ENCODE measurements at places on chromosomes 1 and 21.

DNA sequence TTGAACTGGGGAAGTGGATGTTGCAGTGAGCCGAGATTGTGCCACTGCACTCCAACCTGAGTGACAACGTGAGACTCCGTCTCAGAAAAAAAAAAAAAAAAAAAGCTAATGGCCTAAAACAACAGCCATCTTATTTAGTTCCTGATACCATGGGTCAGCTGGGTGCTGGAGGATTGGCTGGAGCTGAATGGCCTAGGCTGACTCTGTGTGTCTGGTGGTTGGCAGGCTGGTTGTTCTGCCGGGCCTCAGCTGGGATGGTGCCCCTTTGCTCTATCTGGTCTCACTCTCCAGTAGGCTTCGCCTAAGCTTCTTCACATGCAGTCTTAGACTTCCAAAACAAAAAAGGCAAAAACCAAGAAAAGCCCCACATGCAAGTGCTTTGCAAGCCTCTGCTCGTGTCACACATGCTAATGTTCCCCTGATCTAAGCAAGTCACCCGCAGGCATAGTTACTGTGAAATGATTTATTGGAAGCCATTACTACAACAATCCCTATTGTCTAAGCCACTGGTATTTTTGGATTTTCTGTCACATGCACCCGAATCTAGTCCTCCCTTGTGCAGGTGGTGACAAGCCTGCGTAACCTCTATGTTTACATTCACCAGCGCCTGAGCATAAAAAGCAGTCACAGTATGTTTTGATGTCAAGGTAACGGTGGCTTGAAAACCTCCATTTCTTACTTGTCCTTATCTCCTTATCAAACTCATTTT is 39.6 kb upstream of the KANK4 start:
- no peak for DNase-seq

DNA sequence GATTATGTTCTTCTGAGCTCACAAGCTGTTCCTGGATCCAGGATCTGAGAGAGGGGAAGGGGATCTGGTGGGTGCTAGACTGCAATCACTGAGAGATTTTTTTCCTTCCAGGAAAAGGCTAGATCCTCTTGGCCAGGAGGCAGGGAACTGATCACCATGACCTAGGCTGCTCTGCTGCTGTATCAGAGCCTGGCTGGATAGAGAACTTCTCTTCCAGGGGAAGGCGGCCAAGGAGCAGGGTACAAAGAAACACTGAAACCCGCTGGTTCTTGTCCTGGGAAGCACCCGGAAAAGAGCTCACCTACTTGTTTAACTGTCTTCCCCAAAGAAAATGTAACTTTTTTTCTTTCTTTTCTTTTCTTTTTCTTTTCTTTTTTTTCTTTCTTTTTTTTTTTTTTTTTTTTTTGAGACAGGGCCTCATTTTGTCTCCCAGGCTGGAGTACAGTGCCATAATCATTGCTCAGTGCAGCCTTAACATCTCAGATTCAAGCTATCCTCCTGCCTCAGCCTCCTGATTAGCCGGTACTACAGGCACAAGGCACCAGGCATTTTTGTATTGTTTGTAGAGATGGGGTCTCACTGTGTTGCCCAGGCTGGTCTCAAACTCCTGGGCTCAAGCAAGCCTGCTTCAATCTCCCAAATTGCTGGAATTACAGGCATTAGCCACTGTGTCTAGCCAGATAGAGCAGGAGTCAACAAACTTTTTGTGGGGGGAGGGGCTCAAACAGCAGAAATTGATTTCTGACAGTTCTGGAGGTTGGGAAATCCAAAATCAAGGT is 12.4 kb upstream of the RPS6KA1 start:
- no peak for DNase-seq

DNA sequence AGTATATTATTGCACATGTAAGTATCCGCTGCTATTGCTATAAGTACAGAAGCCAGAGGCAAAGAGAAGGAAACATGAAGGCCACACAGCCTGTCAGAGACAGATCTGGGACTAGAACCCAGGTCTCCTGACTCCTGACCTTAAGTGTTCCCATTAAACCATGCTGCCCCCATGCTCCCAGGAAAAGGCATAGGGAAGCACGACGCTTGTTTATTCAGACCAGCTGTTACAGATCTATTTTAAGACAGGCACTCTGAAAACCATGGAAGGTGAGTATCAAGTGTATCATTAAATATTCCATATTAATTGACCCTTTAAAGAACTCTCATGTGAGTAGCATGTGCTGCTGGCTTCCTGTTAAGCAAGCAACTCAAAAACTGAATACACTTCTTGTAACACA is 11.4 kb downstream of the VAV3 start:
- no peak for DNase-seq

GRCh38 chr1:115469703-115470476 is 131.8 kb upstream of the NGF start:
- no peak for DNase-seq

DNA sequence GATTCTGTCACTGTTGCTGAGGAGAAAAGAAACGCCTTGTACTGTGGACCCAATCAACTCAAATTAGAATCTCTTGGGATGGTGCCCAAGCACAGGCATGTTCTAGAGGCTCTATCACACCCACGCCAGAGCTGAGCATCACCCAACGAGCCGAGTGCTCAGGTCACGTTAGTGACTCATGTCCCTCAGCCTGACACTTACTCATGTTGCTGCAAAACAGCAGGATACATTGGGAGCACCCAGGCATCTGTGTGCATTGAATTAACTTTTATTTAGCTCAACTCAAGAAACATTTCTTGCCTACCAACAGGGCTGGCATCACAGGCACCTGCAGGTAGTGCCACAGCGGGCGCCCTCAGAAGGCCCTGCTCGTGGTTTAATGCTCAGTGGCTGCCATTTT is 149.8 kb downstream of the ETS2 start:
- DNase-seq, result no peak

DNA sequence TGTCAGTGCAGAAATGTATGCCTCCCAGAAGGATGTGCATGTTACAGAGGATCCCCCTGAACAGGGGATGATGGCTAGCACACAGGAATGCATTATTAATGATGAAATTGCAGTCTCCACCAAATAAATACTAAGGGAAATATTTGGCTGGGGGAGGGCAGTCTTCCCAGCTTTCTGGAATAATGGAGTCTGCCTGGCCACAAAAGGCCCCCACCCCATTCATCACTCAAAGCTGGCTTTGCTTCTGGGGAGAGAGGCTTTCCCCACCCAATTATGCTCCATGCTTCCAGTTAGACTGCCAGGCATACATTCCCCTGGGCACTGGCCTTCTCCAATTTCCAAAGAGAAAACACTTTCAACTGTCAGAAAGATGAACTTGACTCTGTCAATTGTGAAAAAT is 302.7 kb downstream of the SIPA1L2 start:
- DNase-seq, result no peak

- no peak for DNase-seq
These were observed 191.7 kb downstream of the DISC1 start for GRCh38 chr1:231818337-231818736.

DNA sequence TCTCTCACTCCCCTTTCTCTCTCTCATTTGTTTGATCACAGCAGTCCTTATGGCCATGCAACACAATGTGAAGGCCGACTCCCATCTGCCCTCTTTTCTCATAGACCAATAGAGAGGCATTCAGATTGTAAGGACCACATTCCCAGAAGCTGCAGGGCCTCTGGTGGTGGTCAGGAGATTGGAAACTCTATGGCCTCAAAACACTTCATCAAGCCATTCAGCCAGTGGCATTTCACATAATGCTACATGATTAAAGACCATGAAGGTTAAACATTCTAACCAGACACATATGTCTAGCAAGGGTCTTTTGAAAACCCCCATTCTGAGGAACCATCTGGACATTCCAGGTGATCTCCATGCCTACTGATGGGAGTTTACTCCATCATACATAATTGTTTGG is 769.5 kb upstream of the CXADR start:
- no peak for DNase-seq

DNA sequence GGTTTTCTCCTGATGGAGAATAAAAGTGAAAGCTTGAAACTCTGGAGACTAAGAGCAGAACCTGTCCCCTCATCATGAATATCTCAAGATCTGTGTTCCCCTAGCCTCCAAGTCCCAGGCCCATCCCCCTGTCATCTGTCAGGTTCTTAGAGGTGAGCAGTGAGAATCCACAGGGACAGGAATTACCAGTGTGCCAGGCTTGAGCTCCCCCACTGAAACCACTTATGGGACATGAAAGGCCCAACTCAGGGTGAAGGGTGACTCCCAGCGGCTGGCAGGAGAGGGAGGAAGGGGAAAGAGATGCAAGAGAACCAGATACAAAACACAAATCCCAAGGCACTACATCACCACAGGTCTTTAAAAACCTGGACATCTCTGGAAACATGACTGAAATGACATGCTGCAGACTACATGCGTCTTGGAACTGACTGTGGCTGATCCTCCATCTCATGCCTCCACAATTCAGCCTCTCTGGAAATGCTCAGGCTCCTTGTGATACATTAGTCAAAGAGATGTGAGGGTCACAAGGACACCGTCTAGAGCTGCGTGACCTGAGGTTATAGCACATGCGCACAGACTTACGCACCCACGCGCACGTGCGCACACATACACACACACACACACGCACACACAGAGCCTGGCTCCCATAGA is 6.8 kb upstream of the LY9 start:
- DNase-seq, result no peak

DNA sequence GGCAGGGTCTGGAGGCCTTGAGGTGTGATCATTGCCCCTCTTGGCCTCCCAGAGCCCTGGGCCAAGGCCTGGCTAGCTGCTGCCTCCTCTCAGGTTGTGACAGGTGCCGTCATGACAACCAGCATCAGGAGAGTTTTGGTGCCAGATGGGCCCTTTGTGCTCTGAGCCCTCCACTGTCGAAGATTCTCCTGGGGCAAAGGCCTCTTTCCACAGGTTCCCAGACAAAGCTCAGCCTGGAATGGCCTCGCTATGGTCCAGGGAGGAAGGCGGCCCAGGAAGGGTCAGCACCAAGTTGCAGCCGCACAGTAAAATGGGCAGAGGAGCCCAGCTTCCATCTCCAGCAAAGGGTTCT is 78.4 kb downstream of the ALPL start:
- no peak for DNase-seq

GRCh38 chr1:165551469-165551868 is 7.7 kb downstream of the LRRC52 start:
- no peak for DNase-seq

DNA sequence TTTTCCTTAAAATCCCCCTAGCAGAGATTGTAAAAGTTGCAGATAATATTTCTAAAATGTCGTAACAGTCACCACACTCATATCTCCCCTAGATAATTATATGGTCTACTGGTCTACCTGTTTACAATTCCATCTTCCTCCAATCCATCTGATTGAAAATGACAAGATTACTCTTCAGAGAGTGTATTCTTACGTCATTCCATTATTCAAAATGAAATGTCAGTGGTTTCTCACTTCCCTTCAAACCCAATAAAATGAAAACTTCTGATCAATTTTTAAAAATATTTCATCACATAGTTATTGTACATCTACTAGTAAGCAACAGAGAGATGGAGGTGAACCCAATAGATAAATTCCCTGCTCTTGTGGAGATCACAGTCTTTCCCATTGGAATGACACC is 202.2 kb upstream of the C8B start:
- no peak for DNase-seq

- no peak for DNase-seq
These were observed 1.6 kb downstream of the CD53 start for GRCh38 chr1:110874324-110875215.

- no peak for DNase-seq
These were observed 10.0 kb downstream of the SLC16A4 start for GRCh38 chr1:110380672-110381283.

GRCh38 chr21:36436829-36437744 is 42.8 kb downstream of the CLDN14 start:
- DNase-seq, result no peak

DNA sequence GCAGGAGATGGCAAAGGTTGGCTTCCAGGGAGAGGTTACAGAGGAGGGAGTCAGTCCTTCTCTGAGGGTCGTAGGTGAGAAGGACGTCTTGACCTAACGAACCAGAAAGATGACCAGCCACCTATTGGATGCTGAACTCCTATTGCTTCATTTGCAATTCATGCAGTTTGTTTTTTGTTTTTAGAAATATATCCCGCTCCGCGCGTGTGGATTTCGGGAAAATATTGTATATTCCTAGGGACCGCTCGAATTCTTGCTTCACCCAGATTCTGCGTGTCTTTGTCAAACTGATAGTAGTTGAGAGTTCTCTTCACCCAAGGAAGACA is 564 bp downstream of the DISP1 start:
- no peak for DNase-seq

- DNase-seq, result no peak
These were observed 34.6 kb upstream of the MTR start for GRCh38 chr1:236760480-236760879.

DNA sequence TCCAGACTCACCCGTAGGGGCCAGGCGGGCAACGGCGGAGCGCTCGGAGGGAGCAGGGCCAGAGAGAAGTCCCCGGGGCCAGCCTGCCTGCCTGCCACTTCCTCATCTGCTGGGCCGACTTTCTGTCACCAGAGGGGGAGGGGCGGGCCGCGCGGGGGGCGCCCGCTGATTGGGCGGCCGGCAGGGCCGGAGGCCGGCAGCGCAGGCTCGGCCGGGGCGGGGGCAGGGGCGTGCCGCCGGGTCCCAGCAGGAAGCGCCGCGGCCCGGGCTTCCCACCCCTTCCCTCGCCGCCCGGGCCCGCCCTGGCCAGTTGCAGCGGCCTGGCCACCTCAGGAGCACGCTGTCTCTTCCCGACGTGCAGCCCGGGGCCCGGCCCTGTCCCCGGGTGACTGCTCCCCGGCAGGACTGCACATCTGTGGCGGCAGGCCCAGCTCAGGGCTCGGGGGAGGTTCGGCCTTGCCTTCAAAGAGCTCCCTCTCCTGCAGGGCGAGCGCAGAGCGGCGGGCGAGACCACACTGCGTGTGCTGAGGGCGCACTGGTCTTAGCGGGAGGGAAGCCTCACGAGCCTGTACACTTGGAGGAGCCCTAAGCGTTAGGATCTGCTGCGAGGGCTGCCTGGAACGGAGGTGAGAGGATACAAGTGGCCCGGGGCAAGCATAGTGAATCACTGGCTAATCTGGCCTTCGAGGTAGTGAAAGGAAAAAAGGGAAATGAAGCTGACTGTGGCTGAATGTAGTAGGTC is at the start of gene ELOVL1:
Gene ELOVL1, minus strand, starts transcription at position 108 of the 742 bp plus-strand sequence. CDS start 2,402 bp downstream, outside the sequence.
- peak; percentile 80 for DNase-seq

DNA sequence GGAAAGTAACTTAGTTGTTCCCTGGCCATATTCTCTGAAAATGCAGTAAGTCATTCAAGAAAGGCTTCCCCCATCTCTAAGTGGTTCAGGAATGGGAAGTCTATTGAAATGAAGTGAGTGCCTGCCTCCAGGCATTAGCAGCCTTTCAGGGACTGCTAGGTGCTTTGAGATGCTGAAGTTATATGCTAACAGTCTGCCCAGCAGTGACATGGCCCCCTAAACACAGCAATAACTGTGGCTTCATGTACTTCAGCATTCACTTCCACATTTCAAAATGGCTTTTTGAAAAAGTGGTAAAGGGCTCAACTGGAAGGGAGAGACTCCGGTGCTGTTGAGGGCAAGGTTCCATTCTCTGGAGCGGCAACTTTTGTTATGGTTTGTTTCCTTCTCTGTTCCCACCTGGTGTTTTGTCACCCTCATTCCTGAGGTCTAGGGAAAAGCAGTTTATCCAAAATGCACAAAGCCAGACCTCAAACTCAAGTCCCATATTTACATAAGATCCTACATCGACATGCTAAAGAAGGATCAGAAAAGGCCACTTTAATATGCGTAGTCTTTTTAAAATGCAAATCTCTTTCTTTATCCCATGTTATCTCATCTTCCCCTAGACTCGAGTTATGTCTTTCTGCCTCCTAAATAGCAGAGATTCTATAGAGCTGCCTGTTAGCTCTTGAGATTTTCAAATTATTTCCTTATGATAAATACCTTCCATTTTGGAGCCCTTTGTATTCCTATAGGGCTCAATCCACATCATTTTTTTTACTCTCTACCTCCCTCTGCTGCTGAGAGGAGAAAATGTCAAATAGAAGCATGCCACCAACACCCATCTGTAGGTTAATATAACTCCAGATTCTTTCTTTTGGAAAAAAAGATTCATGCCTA is 34.2 kb upstream of the LRRC8C start:
- no peak for DNase-seq

Data from activated gamma-delta T cell (primary cell).